NCI-H524 (cell line): ENCODE measurements at places on chromosomes 1 and 21.
A peak's percentile ranks its signal among the peaks of the same experiment; 100 is the strongest.

DNA sequence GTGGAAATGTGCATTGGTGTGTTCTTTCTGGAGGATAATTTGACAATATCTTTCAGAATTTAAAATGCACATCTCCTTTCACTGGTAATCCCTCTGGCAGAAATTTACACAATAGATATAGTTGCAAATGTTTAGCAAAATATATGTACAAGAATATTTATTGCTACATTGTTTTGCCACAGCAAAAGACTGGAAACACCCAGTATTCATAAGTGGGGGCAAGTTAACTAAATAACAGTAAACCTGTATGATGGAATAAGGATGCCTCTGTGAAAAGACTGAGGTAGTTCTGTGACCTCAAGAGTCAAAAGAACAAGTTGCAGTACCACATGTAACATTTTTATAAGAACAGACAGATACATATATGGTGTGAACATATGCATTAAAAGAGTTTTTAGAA lies 13.7 kb upstream of the TADA1 start:
- DNase-seq, result no peak

- DNase-seq, result no peak
These were observed 410.1 kb downstream of the OMA1 start for GRCh38 chr1:58136387-58136786.

- DNase-seq, result peak; percentile 85
These were observed 193.1 kb downstream of the RYR2 start for GRCh38 chr1:237235091-237235490.

- no peak for DNase-seq
These were observed 1.8 kb upstream of the MCOLN2 start for GRCh38 chr1:84998642-84999280.

DNA sequence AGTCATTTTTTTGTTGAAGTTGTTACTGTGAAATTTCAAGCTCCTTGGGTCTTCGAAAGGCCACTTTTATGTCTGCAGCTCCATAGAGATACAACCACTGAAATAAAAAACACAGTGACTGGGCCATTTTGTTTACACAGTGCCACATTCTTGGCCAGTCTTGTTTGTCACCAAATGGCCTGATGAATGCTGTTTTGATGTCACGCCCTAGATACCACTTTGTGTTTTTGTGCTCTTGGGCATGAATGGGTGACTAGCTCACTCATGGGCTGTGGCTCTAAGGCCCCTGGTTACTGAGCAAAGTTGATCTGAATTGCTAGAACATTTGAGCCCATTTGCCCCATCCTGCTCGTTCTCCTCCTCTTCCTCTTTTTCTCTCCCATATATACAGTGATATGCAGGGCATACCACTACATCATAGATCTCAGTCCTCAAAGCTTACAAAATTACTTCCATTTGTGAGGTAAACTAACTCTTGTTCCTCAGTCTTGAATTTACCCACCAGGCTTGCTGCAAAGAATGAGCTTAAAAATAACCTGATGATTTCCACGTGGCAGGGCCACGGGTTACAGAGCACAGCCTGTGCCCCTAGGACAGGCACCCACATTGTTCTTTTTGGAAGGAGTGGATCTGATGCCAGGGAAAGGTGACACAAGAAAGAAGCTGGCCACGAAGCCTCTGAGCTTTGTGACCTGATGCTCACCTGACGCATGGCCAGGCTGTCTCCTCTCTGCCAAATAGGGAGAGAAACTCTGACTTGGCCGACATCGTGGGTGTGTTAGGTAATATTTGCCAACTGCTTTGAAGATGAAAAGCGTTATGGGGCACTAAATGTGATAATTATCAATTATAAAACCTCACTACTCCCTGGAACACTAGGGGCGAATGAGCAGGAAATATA lies 92.4 kb downstream of the RUNX1 start:
- no peak for DNase-seq

- DNase-seq, result no peak
These were observed 6.0 kb downstream of the GLIS1 start for GRCh38 chr1:53732912-53733317.

- no peak for DNase-seq
These were observed 41.3 kb upstream of the TACSTD2 start for GRCh38 chr1:58618303-58618702.

DNA sequence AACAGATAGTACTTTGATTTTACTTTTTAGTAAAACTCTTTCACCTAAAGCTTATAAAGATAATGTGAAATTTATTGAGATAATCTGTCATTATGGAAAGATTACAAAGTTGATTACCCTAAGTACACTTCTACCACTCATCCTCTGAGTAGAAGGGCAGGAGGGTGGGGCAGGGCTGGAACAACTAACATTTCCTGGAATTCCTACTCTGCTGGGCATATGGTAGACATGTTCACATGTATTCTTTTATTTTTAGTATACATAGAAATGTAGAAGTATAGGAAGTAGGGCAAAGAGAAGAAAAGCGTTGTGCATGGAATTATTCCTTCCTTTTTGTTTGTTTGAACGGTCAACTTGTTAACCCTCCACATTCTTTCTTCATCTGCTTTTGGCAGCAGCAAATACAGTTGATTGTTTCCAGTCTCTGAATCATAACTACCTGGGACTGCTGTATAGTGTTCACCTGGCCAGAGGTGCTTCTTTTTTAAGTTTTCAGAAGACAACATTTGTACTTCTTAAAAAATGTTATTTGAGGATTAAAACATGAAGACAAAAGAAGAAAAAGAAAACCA lies 85.1 kb downstream of the POU2F1 start:
- DNase-seq, result no peak

DNA sequence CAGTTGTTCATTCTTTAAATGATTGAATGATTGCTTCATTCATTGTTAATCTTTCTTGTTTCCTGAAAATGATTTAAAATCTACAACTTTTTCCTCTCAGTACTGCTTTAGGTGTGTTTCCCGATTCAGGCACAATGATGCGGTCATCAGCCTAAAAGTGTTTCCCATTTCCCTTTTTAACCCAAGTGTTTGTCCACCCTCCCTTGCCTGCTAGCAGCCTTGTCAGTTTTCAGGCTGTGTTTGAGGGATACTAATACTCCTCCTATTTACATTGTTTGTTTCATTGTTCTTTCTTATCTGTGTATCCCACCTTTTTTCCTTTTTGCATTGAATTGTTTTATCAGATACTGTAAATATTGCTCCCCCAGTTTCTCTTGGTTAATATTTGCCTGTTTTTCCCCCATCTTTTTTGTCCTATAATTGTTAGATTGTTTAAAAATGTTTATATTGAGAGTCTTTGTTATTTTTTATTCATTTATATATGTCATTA lies 131.1 kb downstream of the KIAA0319L start:
- DNase-seq, result no peak

DNA sequence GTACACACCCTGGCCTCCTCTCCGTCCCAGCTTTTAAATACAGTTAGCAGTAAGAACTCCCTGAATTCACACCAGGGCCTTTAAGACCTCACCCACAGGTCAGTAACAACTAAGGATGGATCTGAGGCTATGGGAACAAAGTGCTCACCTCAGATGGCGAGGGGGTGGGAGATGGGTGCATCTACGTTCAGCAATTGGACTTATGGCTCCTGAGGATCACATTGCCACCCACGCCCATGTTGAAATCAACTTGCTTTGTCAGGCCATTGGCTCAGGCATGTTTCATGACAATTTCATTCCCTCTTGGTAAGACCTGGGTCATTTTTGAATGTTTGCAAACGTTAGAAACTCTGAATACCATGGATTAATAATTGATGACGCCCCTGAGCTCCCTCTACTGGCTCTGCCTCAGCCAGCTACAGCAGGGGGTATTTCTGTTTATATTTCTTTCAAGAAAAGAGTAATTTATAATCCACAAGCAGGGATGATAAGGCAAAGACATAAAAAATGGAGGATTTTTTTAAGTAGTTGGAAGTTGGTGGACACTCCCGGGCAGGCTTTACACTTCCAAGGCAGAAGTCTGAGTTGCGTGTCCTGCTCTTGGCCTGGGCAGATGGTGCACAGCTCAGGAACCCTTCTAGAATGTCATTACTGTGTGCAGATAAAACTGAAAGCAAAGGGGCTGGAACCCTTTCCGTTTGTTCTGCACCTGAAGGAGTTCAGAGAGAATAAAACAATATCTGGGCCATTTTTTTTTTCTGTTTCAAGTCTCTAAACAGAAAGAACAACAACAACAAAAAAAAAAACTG lies 13.7 kb upstream of the LBR start:
- DNase-seq, result no peak

- DNase-seq, result no peak
These were observed 37.5 kb upstream of the KIF21B start for GRCh38 chr1:201061049-201061448.

- no peak for DNase-seq
These were observed 61.7 kb downstream of the SLC45A1 start for GRCh38 chr1:8379513-8380186.

- no peak for DNase-seq
These were observed 185.1 kb upstream of the CAMK1G start for GRCh38 chr1:209398313-209398991.

GRCh38 chr1:155976913-155977689 lies 1.2 kb downstream of the ARHGEF2 start:
- no peak for DNase-seq

- no peak for DNase-seq
These were observed 22.4 kb downstream of the EDN2 start for GRCh38 chr1:41461790-41462679.

- no peak for DNase-seq
These were observed 79.9 kb upstream of the CHRM3 start for GRCh38 chr1:239306426-239306825.

GRCh38 chr21:38915546-38915945 lies 109.8 kb downstream of the ETS2 start:
- no peak for DNase-seq

DNA sequence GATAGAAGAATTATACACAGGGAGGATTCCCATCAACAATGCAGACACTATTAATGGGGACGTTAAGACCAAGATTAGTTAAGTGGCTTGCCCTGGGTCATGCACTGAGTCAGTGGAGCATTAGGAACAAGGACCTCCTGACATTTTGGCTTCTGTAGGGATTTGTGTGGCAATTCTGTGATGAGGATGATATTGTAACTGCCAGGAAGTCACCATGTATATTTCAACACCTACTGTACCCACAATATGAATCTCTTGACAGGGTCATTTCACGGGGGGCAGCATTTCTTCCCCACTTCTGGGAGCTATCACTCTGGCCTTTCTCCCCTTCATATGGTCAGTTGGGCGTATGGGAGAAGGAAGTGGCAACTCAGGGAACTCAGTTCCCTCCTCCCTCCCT lies 134.9 kb downstream of the RUNX1 start:
- DNase-seq, result no peak

GRCh38 chr21:42568376-42568775 lies 54.7 kb downstream of the SLC37A1 start:
- DNase-seq, result no peak

- no peak for DNase-seq
These were observed 177.3 kb downstream of the KCTD3 start for GRCh38 chr1:215744419-215744818.

DNA sequence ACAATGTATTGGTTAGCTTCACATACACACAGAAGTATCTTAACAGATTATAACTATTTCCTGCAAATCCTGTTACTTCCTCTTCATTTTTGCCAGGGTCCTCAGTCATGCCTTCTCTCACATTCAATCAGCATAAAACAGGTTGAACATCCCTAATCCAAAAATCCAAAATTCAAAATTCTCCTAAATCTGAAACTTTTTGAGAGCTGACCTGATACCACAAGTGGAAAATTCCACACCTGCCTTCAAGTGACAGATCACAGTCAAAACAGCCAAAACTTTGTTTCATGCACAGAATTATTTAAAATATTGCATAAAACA lies 62.9 kb upstream of the FBXO28 start:
- no peak for DNase-seq

DNA sequence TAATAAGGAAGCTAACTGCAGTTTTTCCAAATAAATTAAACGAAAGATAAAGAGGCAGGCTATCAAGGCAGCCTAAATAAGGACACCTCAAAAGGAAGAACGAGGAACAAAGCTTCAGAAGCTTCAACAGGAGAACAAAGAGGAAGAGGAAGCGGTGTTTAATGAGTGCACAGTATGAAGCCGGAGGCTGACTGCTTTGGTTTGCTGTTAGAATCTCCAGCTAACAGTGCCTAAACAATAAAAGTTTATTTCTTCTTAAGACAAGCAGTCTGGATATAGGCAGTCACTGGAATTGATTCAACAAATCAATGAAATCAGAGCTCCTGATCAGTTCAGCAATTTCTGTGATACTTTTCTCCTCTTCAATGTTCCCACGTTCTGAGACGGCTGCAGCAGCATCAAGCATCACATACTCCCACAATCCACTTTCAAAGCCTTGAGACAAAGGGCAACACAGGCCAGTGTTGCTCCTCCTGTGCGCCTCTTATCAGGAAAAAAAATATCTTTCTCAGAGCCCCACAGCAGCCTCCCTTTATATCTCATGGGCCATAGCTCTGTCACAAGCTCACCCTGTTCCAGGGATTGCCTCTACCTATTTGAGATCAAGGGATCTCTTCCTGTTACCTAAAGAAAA lies 365.6 kb upstream of the ST6GALNAC5 start:
- no peak for DNase-seq

GRCh38 chr1:147585640-147586383 lies 44.5 kb downstream of the BCL9 start:
- no peak for DNase-seq

DNA sequence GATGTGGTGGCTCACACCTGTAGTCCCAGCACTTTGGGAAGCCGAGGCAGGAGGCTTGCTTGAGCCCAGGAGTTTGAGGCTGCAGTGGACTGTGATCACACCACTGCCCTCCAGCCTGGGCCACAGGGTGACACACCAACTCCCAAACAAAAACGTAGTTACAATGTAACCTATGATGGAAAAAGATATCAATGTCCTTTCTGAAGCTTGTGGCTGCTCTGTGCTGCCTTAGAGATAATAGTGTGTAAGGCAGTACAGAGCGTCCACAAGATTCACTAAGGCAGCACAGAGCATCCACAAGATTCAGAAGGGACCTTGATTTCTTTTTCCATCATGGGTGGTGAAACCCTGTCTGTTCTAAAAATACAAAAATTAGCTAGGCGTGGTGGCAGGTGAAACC lies 42.5 kb downstream of the ACTN2 start:
- DNase-seq, result no peak

GRCh38 chr1:55317673-55318072 lies 102.5 kb upstream of the USP24 start:
- DNase-seq, result no peak

DNA sequence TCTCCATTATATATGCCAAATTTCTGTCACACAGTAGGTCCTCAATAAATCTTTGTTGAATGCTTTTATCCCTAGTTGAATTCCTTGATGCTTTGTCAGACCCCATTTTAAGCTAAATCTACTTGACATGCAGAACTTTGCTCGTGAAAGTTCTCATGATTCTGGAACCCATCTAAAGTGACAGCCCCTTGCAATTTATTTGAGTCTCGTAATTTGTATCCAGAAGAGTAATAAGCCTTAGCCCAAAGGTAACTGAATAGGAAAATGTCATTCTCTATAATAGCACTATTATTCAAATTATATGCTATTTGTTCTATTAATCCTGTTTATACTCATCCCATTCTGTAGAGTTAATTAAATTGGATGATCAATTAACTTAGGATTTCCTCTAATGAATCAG lies 466.6 kb upstream of the OLFM3 start:
- no peak for DNase-seq

GRCh38 chr1:1058088-1058905 lies 15.8 kb downstream of the RNF223 start:
- no peak for DNase-seq

GRCh38 chr21:31557421-31558188 lies 101.9 kb upstream of the SOD1 start:
- peak; percentile 34 for DNase-seq

- no peak for DNase-seq
These were observed 22.7 kb upstream of the MCOLN3 start for GRCh38 chr1:85070972-85071492.

GRCh38 chr1:67429011-67429527 lies 1.1 kb downstream of the SERBP1 start:
- DNase-seq, result peak; percentile 8

GRCh38 chr1:20896826-20897225 lies 109.7 kb upstream of the HP1BP3 start:
- DNase-seq, result no peak
